Gastroesophageal sphincter (tissue), 4 donors: ENCODE measurements at places on chromosomes 6 and 20. TPM values are rescaled to one million over a fixed set of nuclear protein-coding genes. Genes with fewer than 3 reads are reported as not detected.

Gene SLC13A3
- total RNA-seq = 1.6 TPM

- ATAC-seq = no peak
These were observed 608.4 kb downstream of the EPHA7 start for GRCh38 chr6:92810913-92811312.

Gene PRR18
- not detected for total RNA-seq

Gene PAK5
- not detected for total RNA-seq

Gene OSER1
- total RNA-seq = 47.6 TPM

- peak; percentile 61 for ATAC-seq
These were observed 56.4 kb upstream of the DUSP22 start for GRCh38 chr6:235763-236360.

Gene ENPP1
- total RNA-seq = 11.1 TPM

- peak; percentile 73 for ATAC-seq
These were observed 60.7 kb downstream of the BMP7 start for GRCh38 chr20:57205606-57206219.

GRCh38 chr6:113625850-113626249 lies 231.3 kb upstream of the MARCKS start:
- ATAC-seq = no peak

DNA sequence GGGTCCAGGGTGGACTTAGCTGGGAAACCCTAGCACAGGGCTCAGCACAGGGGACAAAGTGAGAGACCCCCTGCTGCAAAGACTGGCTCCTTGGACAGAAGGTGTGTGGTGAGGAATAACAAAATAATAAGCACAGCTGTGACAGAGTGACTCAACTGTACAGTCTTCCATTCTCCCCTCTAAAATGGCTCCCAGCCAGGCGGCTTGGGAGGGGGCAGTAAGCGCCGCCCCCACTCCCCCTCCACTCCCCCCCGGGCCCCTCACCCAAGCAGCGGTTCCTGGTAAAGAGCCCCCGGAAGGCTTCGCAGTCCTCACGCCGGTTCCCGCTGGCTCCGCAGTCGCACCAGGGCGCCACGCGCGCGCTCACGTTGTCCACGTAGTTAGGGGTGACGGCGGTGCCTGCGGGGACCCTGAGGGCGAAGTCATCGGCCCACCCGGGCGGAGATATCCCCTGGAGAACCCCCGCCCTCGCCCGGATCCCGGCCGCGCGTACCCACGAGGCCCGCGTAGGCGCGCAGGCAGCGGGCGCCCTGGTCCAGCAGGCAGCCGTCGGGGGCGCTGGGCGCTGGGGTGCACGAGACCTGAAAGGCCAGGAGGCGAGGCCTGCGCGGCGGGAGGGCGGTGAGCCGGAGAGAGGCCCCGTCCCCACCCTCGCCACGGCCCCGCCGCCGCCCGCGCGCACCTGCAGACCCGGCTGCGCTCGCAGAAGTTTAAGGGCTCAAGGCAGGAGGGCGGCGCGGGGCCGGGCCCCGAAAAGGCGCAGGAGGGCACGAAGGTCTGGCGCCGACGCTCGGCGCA lies 2.7 kb downstream of the GFRA4 start:
- ATAC-seq = no peak

Gene GMPR
- total RNA-seq = 24.6 TPM
